ENCODE measurements at places on chromosomes 1 and 21. TPM values are rescaled to one million over a fixed set of nuclear protein-coding genes. Genes with fewer than 3 reads are reported as not detected.

LAPTM5 gene
- 3.9 TPM for total RNA-seq

TSPAN2 gene
- total RNA-seq, result 28.5 TPM

SLC35F3 gene
- total RNA-seq, result 0.78 TPM

TMEM200B gene
- 0.94 TPM for total RNA-seq

DNA sequence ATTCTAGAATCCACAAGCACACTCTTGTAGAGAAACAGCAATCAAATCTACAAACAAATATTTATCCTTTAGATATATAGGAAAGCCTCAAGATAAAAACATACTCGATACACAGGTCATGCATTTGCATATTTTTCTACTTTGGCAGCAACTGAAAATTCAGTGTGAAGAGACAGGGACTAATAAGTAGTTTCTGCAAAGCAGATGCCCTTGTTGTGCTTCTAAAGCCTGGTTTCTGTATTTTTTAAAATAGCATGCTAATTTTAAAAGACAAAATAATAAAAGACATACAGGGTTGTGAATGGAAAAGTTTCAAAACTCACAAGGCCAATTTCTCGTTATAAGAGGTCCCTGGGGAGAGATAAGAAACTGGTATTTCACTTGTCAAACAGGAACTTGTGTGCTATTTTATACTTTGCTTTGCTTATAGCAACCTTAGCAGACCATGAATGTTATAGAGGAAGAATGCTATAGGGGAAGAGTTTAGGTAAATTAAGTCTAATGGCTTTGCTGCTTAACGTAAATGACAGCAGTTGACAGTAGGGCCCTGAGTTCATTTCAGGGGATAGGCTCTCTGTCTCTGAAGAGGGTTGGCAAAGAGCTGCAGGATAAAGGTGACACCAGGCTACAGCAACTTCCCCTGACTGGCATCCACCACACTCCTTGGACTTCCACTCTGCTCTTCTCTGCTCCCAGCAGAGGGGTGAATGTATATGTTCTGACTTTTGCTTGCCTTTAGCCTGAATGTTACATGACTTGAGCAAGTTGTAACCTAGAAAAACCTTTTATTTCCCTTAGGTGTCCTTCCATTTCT, 9.4 kb upstream of the RGS13 start:
- no peak for DNase-seq

GRCh38 chr1:7474786-7475502, 296.2 kb upstream of the VAMP3 start:
- no peak for DNase-seq

- DNase-seq, result no peak
These were observed 118.9 kb downstream of the RGS21 start for GRCh38 chr1:192435704-192436103.

DNA sequence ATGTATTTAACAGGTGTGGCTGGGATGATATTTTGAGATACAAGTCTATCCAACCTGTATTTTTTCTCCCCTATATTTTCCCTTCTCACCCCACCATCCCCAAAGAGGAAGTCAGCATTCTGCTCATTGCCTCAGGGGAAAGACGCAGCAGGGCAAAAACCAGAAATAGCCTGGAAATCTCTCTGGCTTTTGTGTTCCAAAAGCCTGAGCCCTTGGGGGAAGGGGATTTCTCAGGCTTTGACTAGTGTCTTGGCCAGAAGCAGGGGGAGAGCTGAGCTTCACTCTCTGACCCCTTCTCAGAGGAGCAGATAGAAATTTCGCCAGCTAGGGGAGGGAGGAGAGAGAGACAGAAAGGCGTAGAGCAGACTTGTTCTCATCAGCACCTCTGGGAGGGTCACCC, 244.7 kb downstream of the RRAGC start:
- no peak for DNase-seq

DNA sequence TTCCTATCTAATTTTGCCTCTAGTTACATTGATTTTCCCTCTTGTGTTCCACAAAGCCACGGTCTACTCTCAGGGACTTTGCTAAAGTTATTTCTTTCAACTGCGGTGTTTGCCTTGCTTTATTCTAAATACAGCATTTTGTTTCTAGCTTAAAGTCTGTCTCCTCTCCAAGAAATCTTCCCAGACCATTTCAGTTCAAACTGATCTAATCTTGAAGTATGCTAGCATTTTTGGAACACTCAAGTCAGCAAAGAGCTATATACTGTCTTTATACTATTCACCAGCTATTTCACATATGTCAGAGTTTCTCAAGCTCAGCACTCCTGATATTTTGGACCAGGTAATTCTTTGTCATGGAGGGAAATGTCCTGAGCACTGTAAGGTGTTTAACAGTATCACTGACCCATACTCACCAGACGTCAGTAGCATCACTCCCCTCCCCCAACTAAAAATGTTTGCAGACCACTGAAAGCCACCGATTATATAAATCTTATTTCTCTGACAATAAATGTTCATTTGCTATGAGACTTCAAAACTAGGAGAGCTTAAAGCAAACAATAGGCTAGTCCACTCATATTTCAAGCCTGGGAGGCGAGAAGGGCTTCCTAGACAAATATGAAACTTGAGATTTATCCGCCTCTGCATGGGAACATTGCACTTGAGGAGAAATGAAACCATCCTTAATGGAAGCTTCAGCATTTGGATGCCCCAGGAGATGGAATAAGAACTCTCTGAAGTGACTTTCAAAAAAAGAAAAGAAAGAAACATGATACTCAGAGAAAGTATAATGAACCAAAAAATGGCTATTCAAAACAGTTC, 81.1 kb downstream of the KIAA0319L start:
- DNase-seq, result no peak

Data from occipital lobe (tissue), 3 donors.